ENCODE measurements at places on chromosomes 1 and 21. TPM values are rescaled to one million over a fixed set of nuclear protein-coding genes. Genes with fewer than 3 reads are reported as not detected.

Gene ECE1
- total RNA-seq, result 60.0 TPM

Gene OXCT2
- total RNA-seq, result 0.28 TPM

DNA sequence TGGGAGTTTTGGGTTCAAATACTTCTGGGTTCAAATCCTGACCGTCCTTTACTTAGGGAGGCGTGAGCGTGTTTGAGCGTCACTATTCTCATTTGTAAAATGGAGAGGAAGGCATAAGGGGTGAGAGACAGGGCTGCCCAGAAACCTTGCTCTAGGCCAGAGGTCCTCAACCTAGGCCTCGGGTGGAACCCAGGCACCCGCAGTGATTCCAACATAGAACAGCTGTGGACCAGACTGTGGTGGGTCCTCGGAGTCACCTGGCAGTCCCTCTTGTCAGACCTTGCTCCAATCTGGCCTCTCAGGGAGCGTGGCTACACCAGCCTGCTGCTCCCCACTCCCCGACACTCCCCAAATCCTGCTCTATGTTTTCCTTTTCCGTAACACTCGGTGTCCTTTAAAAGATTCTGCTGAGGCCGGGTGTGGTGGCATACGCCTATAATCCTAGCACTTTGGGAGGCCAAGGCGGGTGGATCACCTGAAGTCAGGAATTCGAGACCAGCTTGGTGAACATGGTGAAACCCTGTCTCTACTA is 116.4 kb downstream of the PGBD5 start:
- no peak for DNase-seq
- no peak overlapping the region for H3K4me3 ChIP-seq
- no peak overlapping the region for H3K27ac ChIP-seq

GRCh38 chr1:44558883-44559282 is 115.4 kb downstream of the TMEM53 start:
- DNase-seq, result no peak
- no peaks in the 10 kb centered on the region for H3K4me1 ChIP-seq
- H3K36me3 ChIP-seq, result no peaks in the 10 kb centered on the region

- H3K4me1 ChIP-seq, result no peaks in the 10 kb centered on the region
- no peak overlapping the region for H3K27ac ChIP-seq
- no peak overlapping the region for H3K4me3 ChIP-seq
- peaks cover 4% of the 10 kb centered on the region for H3K36me3 ChIP-seq
Observed at GRCh38 chr1:44250068-44250781, 37.0 kb downstream of the DMAP1 start.

DNA sequence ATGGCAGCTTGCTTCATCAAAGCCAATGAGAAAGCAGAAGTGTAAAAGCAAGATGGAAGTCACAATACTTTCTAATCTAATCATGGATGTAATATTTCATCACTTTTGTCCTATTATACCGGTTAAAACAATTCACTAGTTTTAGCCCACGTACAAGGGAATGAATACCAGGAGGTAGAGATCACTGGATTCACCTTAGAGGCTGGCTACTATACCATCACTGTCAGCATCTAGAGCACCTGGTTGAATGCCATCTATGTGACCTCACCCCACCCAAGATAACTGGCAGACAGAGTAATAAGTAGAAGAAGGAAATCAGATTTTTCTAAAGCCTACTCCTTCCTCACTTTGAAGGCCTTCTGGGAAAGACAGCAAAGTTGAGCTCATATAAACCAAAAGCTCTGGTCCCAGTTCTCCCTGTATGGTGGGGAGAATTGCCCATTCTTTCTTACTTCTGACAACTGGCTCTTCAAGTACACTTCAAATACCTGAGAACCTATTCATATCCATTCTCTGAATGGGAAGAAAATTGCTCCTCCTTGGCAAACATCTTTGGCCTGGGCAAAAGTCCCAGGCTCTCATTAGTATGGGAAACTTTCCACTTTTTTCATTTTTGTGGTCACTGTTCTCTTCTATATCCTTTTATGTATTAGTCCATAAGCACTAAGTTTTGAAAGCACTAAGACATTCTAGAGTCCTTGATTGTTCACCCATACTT is 24.8 kb downstream of the HSD3B1 start:
- no peak for DNase-seq
- H3K27ac ChIP-seq, result no peak overlapping the region
- no peaks in the 10 kb centered on the region for H3K27me3 ChIP-seq
- H3K4me1 ChIP-seq, result no peaks in the 10 kb centered on the region
- H3K36me3 ChIP-seq, result no peaks in the 10 kb centered on the region

- no peaks in the 10 kb centered on the region for H3K4me1 ChIP-seq
- no peak overlapping the region for H3K27ac ChIP-seq
- no peak for DNase-seq
- no peaks in the 10 kb centered on the region for H3K36me3 ChIP-seq
- H3K4me3 ChIP-seq, result no peak overlapping the region
- peaks cover 56% of the 10 kb centered on the region for H3K27me3 ChIP-seq
Observed at GRCh38 chr1:10773376-10773775, 23.1 kb downstream of the CASZ1 start.

GRCh38 chr1:179744401-179745130 is 1.5 kb downstream of the FAM163A start:
- no peak overlapping the region for H3K4me3 ChIP-seq
- H3K27me3 ChIP-seq, result peaks cover 71% of the 10 kb centered on the region
- no peak overlapping the region for H3K27ac ChIP-seq
- H3K4me1 ChIP-seq, result no peaks in the 10 kb centered on the region

DNA sequence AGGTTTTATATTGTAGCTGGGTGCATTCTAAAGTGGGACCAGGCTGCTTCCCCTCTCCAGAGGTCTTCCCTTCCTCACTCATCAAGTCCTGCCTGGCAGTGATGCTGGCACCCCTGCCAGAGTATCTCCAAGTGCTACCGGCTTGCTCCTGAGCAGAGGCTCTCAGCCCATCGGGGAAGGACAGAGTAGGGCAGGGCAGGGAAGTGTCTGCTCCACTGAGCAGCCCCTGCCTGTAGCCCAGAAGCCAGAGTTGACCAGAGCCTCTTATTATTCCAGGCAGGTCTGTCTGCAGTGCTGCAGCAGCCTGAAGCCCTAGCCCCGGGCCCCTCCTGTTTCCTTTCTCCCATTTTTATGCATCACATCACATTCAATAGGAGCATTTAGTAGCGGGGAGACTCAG is 51.1 kb downstream of the ATP2B4 start:
- no peak for DNase-seq
- H3K4me1 ChIP-seq, result peaks cover 20% of the 10 kb centered on the region
- H3K27me3 ChIP-seq, result no peaks in the 10 kb centered on the region
